ENCODE measurements at places on chromosomes 5 and 9. TPM values are rescaled to one million over a fixed set of nuclear protein-coding genes. Genes with fewer than 3 reads are reported as not detected.

GRCh38 chr5:77369566-77369965 is 122.5 kb downstream of the WDR41 start:
- no peak for DNase-seq

GRCh38 chr5:61386045-61386800 is 54.2 kb downstream of the ZSWIM6 start:
- no peak for DNase-seq

GRCh38 chr5:143248391-143248790 is 155.1 kb downstream of the NR3C1 start:
- DNase-seq: no peak

- DNase-seq: no peak
Measured at GRCh38 chr5:93307557-93307956, 273.5 kb downstream of the NR2F1-AS1 start.

DNA sequence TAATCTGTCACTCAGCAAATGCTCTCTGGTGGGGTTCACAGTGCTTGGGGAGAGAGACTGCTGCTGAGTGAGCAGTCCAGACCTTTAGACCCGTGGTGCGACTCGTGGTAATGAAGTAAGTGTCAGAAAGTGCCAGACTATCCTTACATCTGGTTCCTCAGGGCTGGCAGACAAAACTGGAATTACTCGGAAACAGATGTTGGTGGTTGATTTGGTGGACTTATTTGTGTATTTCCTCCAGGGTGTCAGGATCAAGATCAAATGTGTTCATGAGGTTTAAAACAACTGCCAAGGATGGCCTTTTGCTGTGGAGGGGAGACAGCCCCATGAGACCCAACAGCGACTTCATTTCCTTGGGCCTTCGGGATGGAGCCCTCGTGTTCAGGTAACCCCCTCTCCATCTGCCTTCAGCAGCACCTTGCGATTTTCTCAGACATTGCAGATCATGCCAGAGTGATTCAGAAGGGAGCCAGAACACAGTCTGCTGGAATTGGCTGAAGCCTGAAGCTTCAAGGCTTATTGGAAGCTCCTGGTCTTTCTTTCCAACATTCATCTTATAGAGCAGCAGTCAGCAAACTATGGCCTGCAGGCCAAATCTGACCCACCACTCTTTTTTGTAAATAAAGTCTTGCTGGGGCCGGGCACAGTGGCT is 105.2 kb downstream of the LIFR start:
- no peak for DNase-seq

Gene TMEM174
- total RNA-seq: not detected

Gene RMRP
- 3,824 TPM for total RNA-seq

GRCh38 chr9:78050421-78050820 is 18.8 kb upstream of the GNAQ start:
- no peak for DNase-seq

Gene PCDHB13
- 0.28 TPM for total RNA-seq

- DNase-seq: peak; percentile 53
Measured at GRCh38 chr5:157744051-157745011, 819 bp downstream of the LSM11 start.

Gene JAKMIP2
- not detected for total RNA-seq

DNA sequence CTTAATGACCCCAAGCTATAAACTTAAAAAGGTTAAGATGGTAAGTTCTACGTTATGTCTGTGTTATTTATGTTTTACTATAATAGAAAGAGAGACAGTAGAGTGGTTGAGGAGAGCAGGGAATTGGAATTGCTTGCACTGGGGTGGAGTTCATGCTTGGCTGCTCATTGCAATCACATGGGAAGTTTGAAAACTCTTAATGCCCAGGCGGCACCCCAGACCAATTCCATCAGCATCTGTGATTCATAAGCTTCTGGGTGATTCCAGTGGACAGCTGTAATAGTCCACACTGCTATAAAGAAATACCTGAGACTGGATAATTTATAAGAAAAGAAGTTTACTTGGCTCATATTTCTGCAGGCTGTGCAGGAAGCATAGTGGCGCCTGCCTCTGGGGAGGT is 323.9 kb upstream of the MSX2 start:
- no peak for DNase-seq

Gene SCGB3A2
- not detected for total RNA-seq

DNA sequence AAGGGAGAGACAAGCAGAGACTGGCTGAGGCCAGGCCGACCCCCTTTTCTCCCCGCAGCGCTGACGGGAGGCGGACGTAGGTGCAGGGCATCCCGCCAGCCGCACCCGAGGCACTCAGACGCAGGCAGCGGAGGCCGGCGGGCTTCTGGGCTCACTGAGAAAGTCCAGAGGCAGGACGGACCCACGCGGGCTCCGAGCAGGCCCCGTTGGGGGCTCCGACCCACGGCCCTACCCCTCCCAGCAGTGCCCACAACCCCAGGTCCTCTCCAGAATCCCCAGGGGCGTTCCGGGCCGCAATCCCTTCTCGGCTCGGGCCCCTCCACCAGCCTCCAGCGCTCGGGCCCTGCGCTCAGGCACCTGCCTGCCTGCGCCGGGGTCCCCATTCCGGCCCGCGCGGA is 543 bp downstream of the MTMR12 start:
- peak; percentile 68 for DNase-seq

Gene MARCOL
- total RNA-seq: not detected

Gene ARPC5L
- total RNA-seq: 23.5 TPM

DNA sequence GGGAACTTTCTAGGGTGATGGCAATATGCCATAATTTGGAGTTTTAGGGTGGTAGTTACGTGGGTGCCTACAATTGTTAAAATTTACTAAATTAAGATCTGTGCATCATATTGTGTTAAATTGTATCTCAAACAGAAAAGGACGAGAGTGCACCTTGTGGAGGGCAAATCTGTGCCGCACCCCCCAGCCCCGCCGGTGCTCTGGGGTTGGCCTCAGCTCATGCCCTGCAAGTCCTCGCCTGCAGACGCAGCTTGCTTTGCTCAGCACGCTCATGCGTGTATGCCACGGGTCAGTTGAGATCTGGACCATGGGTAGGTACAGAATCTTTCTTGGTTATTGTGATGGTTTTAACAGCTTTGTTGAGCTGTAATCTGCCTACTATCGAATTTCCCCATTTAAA is 33.7 kb upstream of the FCN1 start:
- DNase-seq: no peak

- DNase-seq: no peak
Measured at GRCh38 chr9:128027705-128028104, 39.4 kb downstream of the NAIF1 start.

DNA sequence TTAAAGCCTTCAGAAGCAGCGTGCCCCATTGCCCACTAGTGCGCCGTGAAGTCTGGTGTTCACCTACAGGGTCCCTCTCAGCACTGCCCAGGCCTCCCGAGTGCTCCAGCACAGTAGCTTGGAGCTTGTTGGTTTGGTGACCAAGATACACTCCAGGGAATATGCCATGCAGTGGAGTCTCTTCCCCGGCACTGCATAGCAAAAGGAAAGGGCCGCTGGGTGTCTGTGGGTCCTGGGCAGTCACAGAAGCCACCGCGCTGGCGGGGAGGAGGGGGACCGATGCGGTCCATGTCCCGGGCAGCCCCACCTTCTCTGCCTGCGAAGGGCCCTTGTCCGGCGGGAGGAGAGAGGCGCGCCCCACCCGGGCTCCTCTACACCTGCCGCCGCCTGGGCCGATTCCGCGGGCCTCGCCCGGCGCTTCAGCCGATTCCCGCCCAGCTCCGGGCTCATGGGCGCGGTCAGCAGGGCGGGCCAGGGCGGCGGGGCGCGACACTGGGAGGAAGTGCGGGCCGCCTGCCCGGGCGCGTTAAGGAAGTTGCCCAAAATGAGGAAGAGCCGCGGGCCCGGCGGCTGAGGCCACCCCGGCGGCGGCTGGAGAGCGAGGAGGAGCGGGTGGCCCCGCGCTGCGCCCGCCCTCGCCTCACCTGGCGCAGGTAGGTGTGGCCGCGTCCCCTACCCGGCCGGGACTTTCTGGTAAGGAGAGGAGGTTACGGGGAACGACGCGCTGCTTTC is at the start of gene SYK:
TSS of gene SYK (plus strand) at position 579 of the 732 bp plus-strand sequence. CDS start 42,080 bp downstream, outside the sequence.
- peak; percentile 89 for DNase-seq

DNA sequence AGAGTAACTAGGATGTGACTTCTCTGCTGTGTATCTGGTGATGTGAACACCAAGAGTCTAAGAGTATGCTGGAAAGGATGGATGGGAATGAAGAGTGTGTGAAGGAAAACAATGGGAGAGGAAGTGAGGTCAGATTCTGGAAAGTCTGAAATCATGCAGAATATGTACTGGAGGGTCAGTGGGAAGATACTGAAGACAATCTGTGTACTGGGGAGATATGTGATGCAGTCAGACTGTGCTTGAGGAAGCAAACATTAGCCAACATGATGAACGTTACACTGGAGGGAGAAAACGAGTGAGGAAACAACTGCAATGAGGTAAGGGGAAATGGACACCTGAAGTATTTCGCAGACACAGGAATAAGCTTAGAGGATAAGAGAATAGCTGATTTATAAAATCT is 105.7 kb downstream of the NR3C1 start:
- no peak for DNase-seq

Gene SLC30A5
- total RNA-seq: 36.7 TPM

DNA sequence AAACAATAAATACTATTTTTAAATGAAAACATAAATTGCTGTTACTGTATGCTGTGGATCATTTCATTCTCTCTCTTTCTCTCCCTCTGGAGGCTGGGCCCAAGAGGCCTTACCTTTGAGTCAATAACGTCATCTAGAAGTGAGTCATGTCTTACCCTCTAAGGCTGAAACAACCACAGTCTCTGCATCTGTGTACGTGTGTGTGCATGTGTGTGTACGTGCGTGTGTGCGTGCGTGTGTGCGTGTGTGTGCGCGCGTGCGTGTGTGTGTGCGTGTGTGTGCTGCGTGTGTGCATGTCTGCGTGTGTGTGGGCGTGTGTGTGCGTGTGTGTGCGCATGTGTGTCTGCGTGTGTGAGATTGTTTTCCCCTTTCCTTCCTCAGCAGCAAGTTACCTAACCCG is 13.6 kb upstream of the IL17B start:
- no peak for DNase-seq

DNA sequence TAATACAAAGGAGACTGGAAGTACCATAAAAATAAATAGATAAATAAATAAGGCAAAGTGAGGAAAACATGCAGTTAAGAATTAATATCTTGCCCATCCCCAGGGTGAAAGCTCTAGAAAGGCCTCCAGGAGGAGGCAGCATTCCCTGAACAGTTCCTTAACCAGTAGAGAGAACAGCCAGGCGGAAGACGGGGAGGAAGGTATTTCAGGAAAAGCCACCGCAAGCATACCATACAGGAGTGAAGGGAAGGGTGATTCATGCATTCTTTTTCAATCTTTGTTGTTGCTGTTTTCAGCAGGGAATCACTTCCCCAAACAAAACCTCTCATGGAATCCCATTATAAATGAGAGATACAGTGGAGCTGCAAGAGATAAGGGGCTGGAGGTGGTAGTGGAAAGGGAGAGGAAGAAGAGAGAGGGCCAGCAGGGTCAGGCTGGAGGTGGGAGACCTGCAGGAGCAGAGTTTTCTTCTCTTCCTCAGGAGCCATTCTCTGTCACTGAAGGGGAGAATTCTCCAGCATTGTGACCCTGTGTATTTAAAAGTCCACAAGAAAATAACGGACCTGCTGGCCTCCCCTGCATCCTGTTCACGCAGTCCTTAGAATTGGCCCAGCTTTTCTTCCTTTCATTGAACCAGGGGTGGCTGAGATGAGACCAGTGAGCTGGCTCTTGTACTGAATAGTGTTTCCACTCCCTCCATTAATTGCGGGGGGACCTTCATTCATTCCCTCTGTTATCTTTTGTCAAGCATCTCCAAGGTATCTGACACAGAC is 255.9 kb downstream of the FAM114A2 start:
- DNase-seq: no peak

DNA sequence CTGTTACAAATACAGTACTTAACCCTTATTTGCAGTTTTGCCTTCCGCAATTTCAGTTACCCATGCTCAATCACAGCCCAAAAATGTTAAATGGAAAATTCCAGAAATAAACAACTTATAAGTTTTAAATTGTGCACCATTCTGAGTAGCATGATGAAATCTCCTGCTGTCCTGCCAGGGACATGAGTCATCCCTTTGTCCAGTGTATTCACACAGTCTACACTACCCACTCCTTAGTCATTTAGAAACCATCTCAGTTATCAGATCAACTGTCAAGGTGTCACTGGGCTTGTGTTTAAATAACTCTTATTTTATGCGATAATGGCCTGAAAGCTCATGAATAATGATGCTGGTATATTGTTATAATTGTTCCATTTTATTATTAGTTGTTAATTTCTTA is 95.8 kb downstream of the PLCXD3 start:
- DNase-seq: no peak

- peak; percentile 71 for DNase-seq
Measured at GRCh38 chr9:127838375-127839078, 15.9 kb downstream of the ENG start.

DNA sequence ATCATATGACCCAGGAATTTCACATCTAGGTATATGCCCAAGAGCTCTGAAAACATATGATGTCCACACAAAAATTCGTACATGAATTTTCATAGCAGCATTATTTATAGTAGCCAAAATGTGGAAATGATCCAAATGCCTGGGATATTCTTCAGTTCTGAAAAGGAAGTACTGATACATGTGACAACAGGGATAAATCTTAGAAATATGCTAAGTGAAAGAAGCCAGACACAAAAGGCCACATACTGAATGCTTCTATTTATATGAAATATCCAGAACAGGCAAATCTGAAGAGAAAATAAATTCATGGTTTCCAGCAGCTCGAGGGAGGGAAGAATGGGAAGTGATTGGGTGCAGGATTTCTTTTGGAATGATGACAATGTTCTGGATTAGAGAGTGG is 16.8 kb upstream of the ZBTB43 start:
- no peak for DNase-seq

DNA sequence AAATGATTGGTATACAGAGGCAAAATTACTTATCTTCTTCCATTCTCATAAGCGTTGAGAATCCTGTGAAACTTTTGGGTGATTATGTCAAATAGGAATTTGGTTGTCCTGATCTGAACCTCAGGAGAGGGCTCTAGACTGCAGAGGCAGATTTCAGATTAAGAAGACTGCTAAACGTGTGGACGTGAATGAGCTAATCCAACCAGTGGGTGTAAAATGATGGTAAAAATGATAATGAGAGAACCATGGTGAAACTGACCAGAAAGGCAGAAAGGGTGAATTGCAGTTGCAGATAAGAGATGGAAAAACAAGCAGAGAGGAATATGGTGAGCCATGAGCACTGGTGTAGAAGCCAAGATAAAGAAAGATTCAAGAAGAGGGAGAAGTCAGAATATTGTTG is 1200.2 kb upstream of the CDH6 start:
- no peak for DNase-seq

All from Peyer's patch (tissue), 4 donors.